ENCODE measurements at places on chromosomes 16 and 17. TPM values are rescaled to one million over a fixed set of nuclear protein-coding genes. Genes with fewer than 3 reads are reported as not detected.

GRCh38 chr17:11840831-11841230 is 156.4 kb downstream of the ZNF18 start:
- DNase-seq = no peak

DNA sequence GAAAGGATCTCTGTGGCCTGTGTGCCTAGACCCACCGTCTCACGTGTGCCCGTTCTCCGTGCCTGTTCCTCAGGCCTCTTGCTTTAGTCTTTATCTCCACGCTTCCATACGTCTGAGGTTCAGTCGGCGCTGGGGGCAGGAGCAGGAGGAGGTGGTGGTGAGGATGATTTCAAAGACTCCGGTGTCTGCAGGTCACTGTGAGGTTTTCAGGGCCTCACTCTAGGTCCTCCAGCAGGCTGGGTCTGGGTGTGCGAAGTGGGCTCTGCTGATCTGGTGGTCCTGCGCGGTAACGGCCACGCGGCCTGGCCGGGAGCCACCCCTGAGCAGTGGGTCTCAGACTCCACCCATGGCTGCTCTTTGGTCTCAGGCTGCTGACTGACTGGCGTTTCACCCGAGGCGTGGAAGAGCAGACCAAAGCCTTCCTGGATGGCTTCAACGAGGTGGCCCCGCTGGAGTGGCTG is 14.4 kb upstream of the CLEC18A start:
- DNase-seq = peak; percentile 41

GRCh38 chr16:1181404-1182315 is 28.8 kb downstream of the CACNA1H start:
- no peak for DNase-seq

DNA sequence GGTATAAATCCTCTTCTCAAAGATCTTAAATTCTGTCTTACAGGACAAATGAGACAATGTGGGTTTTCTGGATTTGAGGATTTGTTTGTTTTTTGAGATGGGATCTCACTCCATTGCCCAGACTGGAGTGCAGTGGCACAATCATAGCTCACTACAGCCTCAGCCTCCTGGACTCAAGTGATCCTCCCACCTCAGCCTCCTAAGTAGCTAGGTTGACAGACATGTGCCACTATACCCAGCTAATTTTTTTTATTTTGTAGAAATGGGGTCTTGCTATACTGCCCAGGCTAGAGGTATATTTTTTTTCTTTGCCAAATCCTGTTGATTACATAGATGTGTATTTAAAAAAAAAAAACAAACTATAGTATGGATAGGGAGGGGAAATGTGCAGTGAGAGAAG is 31.8 kb upstream of the SDR42E2 start:
- no peak for DNase-seq

- no peak for DNase-seq
These were observed 532.8 kb downstream of the XYLT1 start for GRCh38 chr16:16938009-16938408.

DNA sequence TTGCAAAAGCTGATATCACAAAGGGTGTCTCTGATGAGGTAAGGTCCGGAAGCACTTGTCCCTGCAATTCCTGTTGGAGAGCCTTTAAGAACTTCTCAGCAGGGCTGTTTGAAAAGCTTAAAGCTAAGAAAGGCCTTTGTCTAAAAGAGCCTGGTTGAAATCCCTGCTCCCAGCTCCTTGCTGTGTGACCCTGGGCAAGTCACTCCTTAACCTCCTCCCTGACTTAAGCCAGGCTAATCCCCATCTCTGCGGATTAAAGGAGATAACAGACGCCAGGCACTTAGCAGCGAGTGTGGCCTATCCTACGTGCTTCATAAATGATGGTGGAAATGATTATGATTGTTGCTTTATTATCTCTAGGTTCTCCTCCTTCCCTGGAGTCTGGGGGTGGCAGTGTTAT is 368.0 kb upstream of the RBFOX1 start:
- no peak for DNase-seq

DNA sequence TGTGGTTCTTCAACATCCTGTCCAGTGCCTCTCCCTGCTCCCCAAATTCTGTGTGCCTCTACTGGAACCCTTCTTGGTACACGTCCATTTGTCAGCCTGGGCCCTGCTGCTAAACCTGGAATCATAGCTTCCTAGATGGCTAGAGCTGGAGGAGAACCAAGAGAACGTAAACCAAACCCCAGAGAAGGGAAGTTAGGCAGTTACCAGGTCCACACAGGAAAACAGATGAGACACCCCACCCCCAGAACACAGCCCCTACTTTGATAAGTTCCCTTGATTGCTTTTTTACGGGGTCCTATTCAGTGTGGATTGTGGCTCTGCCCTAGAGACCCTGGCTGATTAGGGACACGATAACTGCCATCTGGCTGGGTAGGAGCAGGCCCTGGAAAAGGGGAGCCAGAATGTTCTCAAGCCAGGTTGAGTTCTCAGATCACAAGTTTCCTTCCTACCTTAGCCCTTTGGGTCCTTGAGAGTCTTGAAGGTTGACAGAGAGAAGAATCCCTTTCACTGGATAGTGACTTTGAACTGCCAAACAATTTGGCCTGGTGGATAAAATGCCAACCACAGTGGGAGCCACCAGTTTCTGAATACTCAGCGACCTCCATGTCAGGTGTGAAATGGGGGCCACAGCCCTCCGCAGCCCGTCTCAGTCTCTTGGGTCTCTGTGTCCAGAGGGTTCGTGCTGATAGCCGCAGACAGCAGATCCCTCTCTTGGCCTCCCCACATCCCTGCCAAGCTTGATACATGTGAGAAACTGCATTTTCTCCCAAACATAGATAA is 7.9 kb downstream of the TBX4 start:
- no peak for DNase-seq

GRCh38 chr17:17971431-17972125 is 622 bp downstream of the TOM1L2 start:
- peak; percentile 64 for DNase-seq

DNA sequence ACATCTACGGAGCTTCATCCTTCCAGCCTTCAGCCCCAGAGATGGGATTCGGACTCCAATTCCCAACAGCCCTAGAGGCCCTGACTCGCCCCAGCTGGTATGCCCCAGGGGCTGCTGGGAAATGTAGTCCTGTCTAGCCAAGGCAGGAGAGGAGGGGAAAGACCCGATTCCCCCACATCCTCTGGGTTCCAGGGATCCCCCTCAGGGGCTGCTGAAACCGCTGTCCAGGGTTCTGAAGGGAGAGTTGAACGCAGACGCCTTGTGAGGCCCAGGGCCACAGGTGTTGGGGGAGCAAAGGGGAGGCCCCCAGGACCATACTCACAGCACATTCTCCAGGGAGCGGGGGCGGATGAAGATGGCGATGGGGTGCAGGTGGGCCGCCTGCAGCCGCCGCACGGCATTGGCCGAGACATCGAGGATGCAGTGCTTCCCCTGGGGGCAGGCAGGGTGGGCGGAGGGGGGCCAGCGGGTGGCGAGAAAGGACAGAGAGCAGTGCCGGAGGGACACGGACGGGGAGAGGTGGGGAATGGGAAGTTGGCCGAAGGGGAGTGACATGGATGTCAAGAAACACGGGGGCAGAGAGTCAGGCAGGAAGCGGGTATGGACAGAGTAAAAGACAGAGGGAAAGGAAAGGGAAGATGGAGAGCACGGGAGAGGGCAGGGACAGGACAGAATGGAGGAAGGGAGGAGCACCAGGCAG is 12.6 kb upstream of the ASGR1 start:
- DNase-seq = no peak

- DNase-seq = no peak
These were observed 34.5 kb downstream of the PSME3IP1 start for GRCh38 chr16:57151369-57151768.

DNA sequence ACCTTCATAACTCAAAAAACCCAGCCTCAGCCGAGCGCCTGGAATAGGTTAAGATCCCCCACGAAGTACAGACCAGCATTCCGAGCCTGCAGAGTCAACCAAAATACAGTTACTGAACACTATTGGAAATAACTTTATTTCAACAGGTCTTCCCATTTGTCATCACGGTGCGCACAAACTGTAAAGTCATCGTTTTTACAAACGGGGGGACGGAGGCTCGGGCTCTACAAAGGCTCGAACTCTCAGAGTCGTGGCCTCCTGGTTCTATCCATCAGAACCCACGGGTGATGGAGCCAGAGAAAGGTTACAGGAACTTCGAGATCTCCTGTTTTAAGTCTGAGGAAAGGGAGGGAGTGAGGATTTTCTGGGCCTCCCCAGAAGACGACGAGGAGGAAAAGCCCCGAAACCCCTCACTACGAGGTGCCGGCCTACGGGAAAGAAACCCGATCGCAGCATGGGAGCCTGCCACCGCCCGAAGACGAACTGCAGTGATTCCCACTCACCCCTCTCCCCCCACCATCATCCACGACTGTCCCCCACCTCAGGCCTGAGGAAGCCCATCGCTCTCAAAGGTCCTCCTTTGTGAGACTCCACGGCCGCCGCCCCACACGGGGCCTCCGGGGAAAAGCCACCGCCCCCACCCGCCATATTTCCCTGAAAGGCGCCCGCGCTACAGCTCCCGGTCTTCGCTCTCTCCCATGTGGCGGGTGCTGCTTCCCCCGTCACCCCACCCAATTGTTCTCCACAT is 917 bp downstream of the YWHAE start:
- no peak for DNase-seq

Gene ENPP7
- not detected for polyA plus RNA-seq

DNA sequence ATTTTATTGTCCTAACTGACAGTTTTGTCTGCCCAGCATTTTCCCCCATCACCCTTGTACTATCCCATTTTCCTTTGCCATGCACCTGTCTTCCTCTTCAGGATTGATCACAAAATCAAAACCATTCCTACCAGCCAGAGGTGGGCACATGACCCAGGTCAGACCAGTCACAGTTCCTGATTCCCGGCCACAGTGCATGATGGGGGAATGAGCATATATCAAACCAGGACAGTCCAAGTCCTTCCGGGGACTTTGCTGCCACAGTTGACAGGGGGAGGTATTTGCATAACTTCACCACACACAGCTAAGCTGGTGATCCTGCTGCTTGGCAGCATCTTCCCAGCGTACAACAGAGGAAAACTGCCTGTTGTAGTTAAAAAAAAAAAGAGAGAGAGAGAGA is 493.9 kb downstream of the WWOX start:
- no peak for DNase-seq

DNA sequence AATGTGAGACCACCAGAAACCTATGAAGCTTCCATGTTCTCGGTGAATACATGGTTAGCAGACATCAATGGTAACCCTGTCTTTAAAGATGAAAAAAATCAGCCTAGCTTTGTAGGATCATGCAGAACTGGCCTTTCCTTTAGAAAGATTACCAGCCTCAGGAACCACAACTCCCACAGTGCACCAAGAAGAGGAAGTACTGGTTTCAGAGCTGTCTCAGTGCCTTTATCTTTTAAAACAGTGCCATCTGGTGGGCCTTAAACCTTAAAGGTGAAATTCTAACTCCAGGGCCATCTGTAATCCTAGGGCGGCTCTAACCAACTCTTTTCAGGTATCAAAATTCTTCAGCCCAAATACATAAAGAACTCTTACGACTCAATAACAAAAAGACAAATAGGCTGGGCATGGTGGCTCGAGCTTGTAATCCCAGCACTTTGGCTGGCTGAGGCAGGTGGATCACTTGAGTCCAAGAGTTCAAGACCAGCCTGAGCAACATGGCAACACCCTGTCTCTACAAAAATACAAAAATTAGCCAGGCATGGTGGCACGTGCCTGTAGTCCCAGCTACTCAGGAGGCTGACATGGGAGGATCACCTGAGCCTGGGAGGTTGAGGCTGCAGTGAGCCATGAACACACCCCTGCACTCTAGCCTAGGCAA is 5.4 kb downstream of the ATPAF2 start:
- peak; percentile 67 for DNase-seq

Gene GAS2L2
- polyA plus RNA-seq = not detected

- DNase-seq = peak; percentile 38
These were observed 20.4 kb downstream of the POLR3E start for GRCh38 chr16:22317625-22318024.

- no peak for DNase-seq
These were observed 379.8 kb downstream of the UTP18 start for GRCh38 chr17:51640108-51640622.

DNA sequence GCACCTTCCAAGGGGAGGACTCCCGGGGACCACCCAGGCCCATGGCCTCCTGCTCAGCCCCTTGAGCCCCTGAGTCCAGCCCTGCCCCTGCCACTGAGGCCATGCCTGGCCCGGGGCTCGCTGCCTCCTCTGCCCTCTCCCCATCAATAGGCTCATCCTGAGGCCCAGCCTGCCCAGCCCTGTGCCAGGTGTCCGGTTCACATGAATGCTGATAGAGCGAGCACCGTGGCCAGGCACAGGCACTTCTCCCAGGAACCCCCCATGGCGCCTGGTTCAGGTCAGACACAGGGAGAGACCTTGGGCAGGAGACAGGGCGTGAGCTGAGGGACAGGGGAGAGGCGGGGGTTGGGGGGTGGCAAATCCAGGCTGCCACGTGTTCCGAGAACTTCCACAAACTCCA is 2.8 kb upstream of the PVALEF start:
- no peak for DNase-seq

DNA sequence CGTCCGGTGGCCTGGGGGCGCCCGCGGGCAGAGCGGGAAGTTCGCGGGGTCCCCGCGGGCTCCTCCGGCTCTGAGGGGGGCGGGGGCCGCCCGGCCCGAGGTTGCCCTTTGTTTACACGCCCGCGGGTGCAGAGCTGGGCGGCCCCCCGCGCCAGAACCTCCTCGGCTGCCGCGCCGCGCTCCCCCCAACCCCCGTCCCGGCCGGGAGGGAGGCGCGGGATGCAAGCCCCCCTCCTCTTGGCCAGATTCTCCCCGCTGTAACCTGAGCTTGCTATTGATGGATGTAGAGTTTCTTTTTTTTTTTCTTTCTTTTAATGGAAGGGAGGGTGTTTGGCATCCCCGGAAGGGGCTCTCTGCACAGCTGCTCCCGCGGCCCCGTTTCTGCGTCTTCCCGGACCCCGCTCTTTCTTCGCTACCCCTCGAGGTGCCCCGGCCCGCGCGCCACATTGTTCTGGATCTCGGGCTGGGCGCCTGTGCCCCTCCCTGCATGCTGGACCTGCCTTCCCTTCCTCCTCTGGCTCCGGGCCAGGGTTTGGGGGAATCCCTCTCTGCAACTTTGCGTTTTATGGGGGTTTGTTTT is 646 bp downstream of the CBX2 start:
- no peak for DNase-seq

DNA sequence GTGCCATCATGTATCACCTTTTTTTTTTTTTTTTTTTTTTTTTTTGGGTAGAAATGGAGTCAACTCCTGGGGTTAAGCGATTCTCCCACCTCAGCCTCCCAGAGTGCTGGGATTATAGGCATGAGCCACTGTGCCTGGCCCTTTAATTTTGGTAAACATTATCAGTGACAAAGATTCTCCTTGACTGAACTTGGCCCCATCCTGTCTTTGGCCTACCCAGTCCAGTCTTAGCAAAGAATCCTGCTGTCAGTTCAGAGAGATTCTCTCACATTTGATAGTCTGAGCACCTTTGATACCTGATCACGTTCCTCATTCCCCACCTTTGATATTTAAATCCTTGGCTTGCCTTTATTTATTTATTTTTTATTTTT is 11.5 kb downstream of the RAD51C start:
- no peak for DNase-seq

- DNase-seq = no peak
These were observed 54.2 kb downstream of the SREBF1 start for GRCh38 chr17:17782523-17783115.

All from adrenal gland (tissue), 19 donors.